ENCODE measurements at places on chromosomes 5 and 9.

GRCh38 chr9:17609312-17610005 lies 30.6 kb downstream of the SH3GL2 start:
- DNase-seq, result no peak

- no peak for DNase-seq
These were observed 41.8 kb upstream of the KCNMB1 start for GRCh38 chr5:170430866-170431437.

- DNase-seq, result no peak
These were observed 228.5 kb downstream of the ESM1 start for GRCh38 chr5:54756796-54757402.

GRCh38 chr9:100129772-100130171 lies 30.7 kb downstream of the INVS start:
- DNase-seq, result no peak

DNA sequence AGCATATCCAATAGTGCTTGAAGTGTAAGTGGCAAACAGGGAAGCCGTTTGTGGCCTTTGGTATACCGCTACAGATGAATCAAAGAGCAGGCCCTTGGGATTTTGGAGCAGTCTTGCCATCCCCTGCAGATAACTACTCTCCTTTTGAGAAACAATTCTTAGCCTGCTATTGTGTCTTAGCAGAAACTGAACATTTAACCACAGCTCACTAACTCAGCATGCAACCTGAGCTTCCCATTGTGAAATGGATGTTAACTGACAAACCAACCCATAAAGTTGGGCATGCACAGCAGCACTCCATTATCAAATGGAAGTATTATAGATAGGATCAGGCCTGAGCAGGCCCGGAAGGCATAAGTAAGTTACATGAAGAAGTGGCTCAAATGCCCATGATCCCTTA lies 315.3 kb upstream of the PTGER4 start:
- DNase-seq, result no peak

DNA sequence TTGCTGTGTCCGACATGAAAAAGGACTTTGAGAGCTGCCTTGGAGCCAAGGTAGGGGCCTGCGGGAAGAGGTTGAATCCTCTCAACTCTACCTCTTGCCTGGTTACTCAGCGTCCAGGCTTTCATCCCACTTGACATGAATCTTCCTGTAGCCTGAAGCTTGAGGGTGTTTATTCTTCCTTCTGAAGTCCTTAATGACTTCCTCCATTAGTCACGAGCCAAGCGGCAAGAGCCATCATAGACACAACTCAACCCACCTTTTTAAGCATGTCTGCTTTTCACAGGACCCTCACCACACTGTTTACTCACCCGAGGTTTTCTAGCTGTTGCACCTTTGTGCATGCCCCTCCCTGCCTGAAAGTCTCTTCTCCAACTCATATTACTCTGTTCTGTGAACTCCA lies 40.2 kb downstream of the ACO1 start:
- no peak for DNase-seq
